ENCODE measurements at places on chromosomes 16 and 17.

DNA sequence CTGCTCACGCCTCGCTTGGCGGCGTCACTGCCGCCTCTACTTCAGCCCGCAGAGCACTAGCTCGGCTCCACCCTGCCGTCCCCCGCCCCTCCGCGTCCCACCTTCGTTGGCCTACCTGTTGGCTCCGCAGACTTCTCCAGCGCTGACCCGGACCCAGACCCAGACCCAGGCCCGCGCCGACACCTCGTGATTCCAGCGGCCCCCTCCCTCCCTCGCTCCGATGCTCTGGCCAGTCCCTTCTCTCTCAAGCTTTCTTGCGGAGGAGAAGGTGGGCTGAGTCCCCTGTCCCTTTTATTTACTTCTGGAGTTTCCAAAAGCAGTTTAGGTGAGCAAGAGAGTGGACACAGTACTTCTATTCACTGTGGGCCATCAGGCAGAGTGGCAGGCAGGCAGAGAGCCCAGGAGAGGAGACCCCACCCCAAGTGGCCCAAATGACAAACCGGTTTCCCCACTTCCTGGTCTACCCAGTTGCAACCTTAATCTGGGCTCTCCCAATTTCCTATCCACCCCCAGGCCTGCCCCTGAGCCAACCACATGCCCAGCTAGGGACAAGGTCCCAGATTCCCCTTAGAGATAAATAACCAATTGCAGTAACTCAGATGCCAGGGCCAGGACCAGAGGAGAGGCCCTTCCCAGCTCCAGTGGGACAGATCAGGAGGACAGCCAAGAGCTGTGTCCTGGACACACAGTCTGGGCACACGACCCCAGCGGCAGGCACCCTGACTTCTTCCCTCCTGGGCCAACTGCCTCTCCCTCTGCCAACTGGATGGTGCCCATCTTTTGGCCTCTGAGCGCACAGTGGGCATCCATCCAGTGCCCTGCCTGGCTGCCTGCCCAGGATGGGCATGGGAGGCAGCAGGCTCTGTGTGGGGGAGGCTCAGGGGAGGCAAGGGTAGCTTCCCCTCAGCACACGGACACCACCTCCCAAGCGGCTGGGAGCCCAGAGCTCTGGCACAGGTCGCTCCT is 1.2 kb upstream of the SRCIN1 start:
- DNase-seq = no peak
- H3K27me3 ChIP-seq = peaks cover 77% of the 10 kb centered on the region
- H3K36me3 ChIP-seq = no peaks in the 10 kb centered on the region
- H3K4me3 ChIP-seq = peak overlapping the region; percentile 51
- no peak overlapping the region for H3K27ac ChIP-seq
- H3K4me1 ChIP-seq = peaks cover 11% of the 10 kb centered on the region

DNA sequence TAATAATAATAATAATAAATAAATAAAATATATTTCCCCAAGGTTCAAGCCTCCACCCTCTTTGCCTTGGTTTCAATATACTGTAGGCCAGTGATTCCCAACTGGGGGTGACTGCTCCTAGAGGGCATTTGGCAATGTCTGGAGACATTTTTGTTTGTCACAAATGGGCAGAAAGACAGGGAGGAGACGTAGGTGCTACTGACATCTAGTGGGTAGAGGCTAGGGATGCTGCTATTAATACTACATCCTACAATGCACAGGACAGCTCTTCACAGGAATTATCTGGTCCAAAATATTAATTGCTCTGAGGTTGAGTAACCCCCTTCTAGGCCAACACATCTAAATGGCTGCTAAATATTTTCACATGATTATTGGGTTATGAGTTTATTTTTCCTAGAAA is 12.8 kb upstream of the PRR14 start:
- DNase-seq = no peak
- no peak overlapping the region for H3K27ac ChIP-seq
- peaks cover 23% of the 10 kb centered on the region for H3K4me1 ChIP-seq
- H3K36me3 ChIP-seq = peaks cover 5% of the 10 kb centered on the region

- no peaks in the 10 kb centered on the region for H3K36me3 ChIP-seq
- no peak for DNase-seq
- peaks cover 80% of the 10 kb centered on the region for H3K4me1 ChIP-seq
- H3K27me3 ChIP-seq = no peaks in the 10 kb centered on the region
- H3K4me3 ChIP-seq = no peak overlapping the region
Measured at GRCh38 chr16:3857189-3858043, 23.1 kb downstream of the CREBBP start.

DNA sequence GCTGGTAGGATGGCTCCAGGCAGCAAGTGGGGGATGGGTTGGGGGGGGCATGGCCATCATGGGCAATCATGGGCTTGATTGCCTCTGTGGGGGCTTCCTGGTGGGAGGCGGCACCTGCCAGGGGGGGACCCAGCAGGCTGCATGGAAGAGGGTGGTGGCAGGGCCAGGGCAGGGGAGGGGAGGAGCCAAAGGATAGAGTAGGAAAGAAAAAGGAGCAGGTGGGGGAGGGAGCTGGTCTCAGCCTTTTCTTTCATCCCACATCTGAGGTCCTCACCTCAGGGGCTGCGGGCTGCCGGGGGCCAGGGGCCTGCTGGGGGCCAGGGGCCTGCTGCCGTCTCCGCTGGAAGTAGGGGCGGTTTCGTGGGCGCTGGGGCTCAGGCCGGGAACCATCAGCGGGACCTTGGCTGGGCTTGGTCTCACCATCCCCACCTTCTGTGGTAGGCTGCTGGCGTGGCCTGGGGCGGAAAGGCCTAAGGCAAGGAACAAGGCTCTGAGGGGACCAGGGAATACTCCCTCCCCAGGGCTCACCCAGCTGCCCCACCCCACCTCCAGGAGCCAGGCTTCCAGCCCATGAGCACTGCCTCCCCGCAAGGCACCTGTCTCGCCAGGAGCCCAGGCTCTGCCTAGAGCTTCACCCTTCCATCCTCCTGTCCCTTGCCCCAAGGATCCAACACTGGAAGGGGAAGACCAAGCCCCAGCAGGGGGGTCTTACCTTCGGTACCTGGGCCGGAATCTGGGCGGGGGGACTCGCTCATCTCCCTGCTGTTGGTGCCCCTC is 5.0 kb downstream of the YBX2 start:
- H3K27me3 ChIP-seq = peaks cover 14% of the 10 kb centered on the region
- H3K36me3 ChIP-seq = no peaks in the 10 kb centered on the region
- no peak overlapping the region for H3K4me3 ChIP-seq

DNA sequence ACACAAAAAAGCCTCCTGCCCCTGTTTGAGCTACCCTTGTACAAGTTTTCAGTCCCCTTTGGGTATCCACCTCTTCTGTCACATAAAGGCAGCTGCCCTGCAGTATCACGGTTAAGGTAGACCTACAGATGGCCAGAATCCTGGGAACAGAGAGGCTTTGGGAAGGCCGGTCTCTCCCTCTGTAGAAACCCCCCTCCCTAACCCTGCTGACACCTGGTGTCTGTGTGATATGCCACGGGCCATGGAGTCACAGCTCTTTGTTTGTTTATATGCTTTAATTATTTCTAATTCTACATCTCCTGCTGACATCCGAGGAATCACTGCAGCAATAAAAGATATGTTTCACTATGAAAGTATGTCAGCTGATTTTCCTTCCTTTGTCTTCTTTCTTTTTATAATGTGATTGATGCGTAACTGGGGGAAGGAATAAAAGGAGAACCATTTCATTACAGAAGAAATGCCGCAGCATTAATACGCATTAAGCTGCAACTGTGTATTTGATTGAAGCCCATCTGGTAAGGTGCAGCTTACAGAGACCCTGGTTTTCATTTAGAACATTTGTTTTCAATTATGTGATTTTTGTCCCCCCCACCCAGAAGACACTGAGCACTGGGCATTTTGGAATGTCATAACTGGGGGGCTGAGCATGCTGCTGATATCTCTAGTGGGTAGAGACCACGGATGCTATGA is 142.1 kb downstream of the SLC39A11 start:
- no peak overlapping the region for H3K27ac ChIP-seq
- peaks cover 6% of the 10 kb centered on the region for H3K4me1 ChIP-seq
- peaks cover 10% of the 10 kb centered on the region for H3K36me3 ChIP-seq
- H3K4me3 ChIP-seq = no peak overlapping the region
- no peaks in the 10 kb centered on the region for H3K27me3 ChIP-seq
- no peak for DNase-seq

DNA sequence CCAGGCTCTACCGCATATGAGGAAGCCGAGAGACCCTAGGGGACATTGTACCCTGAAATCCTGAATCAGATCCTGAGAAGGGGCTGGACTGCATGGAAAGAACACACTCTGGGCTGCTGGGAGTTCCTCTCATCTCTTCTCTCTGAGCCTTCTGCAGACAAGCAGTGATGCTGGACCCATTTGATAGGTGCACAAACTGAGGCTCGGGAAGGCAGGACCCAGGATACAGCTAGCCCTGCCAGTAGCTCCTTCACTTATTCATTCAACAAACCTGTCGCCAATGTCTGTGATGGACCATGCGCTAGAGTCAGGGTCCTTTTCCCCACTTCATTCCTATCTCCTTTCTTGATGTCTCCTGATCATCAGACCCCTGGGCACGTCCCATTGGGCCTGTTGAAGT is 1.9 kb downstream of the SBK1 start:
- H3K27ac ChIP-seq = no peak overlapping the region
- no peaks in the 10 kb centered on the region for H3K27me3 ChIP-seq
- DNase-seq = no peak
- no peaks in the 10 kb centered on the region for H3K36me3 ChIP-seq

GRCh38 chr16:90026135-90026534 is 6.9 kb upstream of the DBNDD1 start:
- peaks cover 17% of the 10 kb centered on the region for H3K4me1 ChIP-seq
- no peak for DNase-seq
- H3K27me3 ChIP-seq = no peaks in the 10 kb centered on the region
- H3K27ac ChIP-seq = no peak overlapping the region
- H3K4me3 ChIP-seq = no peak overlapping the region

GRCh38 chr17:74045608-74046280 is 157.7 kb upstream of the RPL38 start:
- no peak overlapping the region for H3K4me3 ChIP-seq
- DNase-seq = no peak
- no peaks in the 10 kb centered on the region for H3K36me3 ChIP-seq
- peaks cover 5% of the 10 kb centered on the region for H3K4me1 ChIP-seq
- peaks cover 4% of the 10 kb centered on the region for H3K27me3 ChIP-seq

- H3K36me3 ChIP-seq = peaks cover 46% of the 10 kb centered on the region
- no peaks in the 10 kb centered on the region for H3K27me3 ChIP-seq
- H3K4me1 ChIP-seq = peaks cover 52% of the 10 kb centered on the region
- peak overlapping the region; percentile 8 for H3K27ac ChIP-seq
Measured at GRCh38 chr16:66563574-66564334, 2.5 kb upstream of the CMTM1 start.

DNA sequence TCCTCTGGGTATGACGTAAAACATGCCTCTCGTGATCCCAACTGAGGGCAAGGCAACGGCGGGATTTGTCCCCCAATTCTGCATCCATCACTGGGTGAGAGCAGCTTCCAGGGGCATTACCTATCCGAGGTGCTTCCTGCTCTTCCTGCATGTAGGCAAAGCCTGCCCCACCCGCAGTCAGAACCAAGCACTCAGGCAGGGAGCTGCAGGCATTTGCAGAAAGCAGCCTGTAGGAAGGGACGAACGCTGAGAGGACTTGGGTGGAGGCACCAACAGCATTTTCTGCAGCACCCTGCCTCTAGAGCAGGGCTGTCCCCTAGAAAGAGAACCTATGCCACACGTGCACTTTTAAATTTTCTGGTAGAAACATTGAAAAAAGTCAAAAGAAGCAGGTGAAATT is 5.5 kb downstream of the BCO1 start:
- H3K27me3 ChIP-seq = peaks cover 8% of the 10 kb centered on the region
- DNase-seq = no peak
- no peak overlapping the region for H3K27ac ChIP-seq
- no peaks in the 10 kb centered on the region for H3K4me1 ChIP-seq

- no peaks in the 10 kb centered on the region for H3K27me3 ChIP-seq
- peak overlapping the region; percentile 72 for H3K4me3 ChIP-seq
- peaks cover 30% of the 10 kb centered on the region for H3K4me1 ChIP-seq
- H3K36me3 ChIP-seq = peaks cover 5% of the 10 kb centered on the region
Measured at GRCh38 chr17:1724869-1725641, 551 bp downstream of the WDR81 start.

GRCh38 chr16:57000271-57001025 is 11.1 kb downstream of the NLRC5 start:
- peak overlapping the region; percentile 98 for H3K27ac ChIP-seq
- peak; percentile 76 for DNase-seq
- H3K36me3 ChIP-seq = peaks cover 54% of the 10 kb centered on the region
- H3K27me3 ChIP-seq = no peaks in the 10 kb centered on the region

DNA sequence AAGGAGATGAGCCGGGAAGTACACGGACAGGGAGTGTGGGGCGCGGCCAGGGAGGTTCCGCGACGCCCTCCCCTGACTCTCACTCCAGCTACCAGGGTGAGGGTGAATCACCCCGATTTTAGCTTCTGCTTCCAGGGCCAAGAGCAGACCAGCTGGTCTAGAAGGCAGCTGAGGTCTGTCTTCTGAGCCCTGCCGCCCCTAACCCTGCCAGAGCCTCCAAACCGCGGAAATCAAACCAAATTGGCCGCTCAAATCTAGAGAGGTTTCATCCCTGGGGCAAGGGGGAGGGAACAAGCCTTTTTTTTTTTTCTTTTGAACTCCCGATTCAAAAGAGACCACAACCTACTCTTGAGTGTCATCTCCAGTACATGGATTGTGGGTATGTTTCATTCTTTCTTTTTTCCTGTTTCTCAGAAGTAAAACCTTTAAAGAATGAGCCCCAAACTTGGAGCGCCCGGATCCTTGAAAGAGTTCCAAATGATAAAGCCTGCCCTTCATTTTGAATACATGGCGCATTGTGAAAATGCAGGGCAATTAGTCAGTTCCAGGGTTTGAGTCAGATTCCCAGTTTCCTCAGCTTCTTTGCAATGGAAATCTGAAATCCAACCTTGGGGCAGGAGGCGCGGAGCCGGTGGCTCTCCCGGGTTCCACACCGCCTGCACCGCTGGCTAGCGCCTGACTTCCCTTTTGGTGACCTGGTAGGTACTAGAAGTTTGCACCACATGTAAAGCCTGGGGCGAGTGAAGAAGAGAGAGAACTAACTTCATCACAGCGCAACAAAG is 16.5 kb upstream of the ZFHX3 start:
- DNase-seq = no peak
- H3K4me3 ChIP-seq = no peak overlapping the region
- peaks cover 86% of the 10 kb centered on the region for H3K27me3 ChIP-seq
- peaks cover 16% of the 10 kb centered on the region for H3K4me1 ChIP-seq

GRCh38 chr17:28553000-28553505 is 629 bp upstream of the UNC119 start:
- H3K27me3 ChIP-seq = no peaks in the 10 kb centered on the region
- no peak for DNase-seq
- H3K4me3 ChIP-seq = peak overlapping the region; percentile 86
- peak overlapping the region; percentile 66 for H3K27ac ChIP-seq
- peaks cover 37% of the 10 kb centered on the region for H3K36me3 ChIP-seq

- no peaks in the 10 kb centered on the region for H3K36me3 ChIP-seq
- H3K27ac ChIP-seq = no peak within 1 kb of the TSS
- no peak within 1 kb of the TSS for H3K4me3 ChIP-seq
- peaks cover 13% of the 10 kb centered on the region for H3K27me3 ChIP-seq
- H3K4me1 ChIP-seq = peaks cover 17% of the 10 kb centered on the region
- no peak for DNase-seq
Measured at GRCh38 chr17:44389281-44389680, at the start of gene ITGA2B. Gene ITGA2B, minus strand, starts transcription at chr17:44389649. Its CDS starts 176 bp downstream, at chr17:44389473.

GRCh38 chr17:16107165-16107770 is 107.6 kb downstream of the TTC19 start:
- peaks cover 30% of the 10 kb centered on the region for H3K36me3 ChIP-seq
- peak overlapping the region; percentile 9 for H3K27ac ChIP-seq
- H3K27me3 ChIP-seq = no peaks in the 10 kb centered on the region
- no peak for DNase-seq
- H3K4me1 ChIP-seq = no peaks in the 10 kb centered on the region
